ENCODE measurements at places on chromosomes 12 and 14.

GRCh38 chr14:80310938-80311750 lies 99.8 kb upstream of the DIO2 start:
- DNase-seq: no peak

GRCh38 chr14:49527221-49527620 lies 59.0 kb downstream of the RPS29 start:
- no peak for DNase-seq

DNA sequence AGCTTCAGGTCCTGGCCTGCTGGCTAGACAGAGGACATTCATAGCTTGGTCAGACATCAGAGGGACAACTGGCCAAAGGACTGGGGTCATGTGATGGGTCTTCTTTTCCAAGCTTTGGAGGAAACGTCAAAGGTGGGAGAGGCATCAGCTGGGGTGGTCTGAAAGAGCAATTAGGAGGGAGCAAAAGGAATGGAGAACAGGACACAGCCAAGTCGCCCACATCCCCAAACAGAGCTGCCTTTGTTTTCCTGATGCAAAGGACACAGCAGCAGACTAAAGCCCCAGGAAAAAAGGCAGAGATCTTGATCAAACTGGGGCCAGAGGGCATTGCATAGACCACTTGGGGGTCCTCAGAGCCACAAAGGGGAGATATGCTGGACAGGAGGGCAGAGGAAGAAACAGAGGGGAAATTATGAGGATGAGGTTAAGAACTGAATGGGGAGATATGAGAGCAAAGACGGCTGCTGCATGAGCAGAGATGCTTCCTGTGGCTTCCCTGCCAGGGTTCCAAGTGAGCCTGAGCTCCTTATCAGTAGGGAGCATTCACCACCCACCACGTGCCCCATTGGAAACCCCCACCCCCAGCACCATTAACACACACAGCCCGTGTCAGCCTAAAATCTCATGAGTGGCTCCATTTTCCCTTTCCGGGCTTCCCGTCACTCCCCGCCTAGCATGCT lies 62.4 kb downstream of the ANO2 start:
- no peak for DNase-seq

DNA sequence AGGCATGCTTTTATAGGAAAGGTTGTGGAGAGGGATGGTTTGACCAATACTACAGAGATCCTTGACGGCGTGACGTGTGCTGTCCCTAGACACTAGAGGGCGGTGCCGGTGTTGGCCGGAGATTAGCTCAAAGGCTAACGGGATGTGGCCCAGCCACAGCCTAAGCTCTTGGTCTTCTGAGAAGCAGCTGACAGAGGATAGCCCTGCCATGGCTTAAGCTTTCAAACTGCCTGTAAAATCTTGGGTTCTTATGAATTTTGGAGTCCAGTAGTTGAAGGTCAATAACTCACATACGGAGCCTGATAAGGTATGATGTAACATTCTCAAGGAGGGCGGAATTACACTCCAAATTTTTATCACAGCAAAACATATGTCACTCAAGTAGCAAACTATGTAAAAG lies 515.7 kb upstream of the ATXN7L3B start:
- no peak for DNase-seq

DNA sequence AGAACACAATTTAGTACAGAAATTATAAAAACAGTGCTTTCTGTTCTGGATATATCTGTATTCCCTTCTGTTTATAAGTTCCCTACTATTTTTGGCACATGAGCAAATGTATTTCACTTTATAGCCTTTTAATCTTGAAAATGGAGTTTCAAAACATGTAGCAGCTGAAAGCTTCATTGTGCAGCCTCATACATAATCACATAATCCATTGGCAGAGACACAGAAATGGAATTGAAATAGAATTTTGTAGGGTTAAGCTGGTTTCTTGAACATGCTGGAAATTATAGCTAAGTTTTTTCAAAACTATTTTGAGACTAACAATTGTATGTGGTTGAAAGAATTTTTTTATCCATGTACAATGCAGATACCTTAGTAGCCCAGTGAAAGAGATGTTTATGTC lies 614.3 kb upstream of the MDGA2 start:
- DNase-seq: no peak

DNA sequence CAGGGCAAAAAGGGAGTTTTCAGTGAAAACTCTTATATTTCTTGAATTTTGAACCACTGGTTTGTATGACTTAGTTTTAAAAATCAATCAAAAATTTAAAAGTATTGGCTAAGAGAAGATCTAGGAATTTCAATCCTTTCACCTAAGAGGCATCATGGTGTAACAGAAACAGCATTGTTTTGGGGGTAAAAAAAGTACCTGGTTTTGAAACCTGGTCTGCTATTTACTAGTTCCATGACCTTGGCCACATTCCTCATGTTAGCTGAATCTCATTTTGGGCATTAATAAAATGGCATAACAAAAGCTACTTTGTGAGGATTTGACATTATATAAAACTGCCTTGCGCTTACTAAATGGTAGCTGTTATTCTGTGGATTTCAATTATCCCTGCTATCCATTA lies 16.7 kb upstream of the GNPNAT1 start:
- no peak for DNase-seq

DNA sequence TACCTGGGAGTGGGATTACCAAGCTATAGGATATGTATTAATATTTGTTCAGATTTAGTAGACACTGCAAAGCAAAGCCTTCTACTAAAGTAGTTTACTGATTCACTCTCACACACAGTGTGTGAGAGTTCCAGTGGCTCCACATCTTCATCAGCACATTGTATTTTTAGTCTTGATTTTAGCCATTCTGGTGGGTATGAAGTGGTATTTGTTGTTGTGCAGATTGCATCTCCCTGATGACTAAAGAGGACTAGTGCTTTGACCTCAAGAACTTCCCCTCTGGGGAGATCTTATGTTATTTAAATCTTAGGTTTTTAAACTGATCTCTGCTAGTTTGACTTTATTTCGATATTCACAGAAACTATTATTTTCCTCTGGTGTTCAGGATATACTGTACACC lies 479.7 kb upstream of the RGS6 start:
- DNase-seq: no peak

Measured in T-cell (primary cell).